ENCODE measurements at places on chromosomes 13 and 19. TPM values are rescaled to one million over a fixed set of nuclear protein-coding genes. Genes with fewer than 3 reads are reported as not detected.

DNA sequence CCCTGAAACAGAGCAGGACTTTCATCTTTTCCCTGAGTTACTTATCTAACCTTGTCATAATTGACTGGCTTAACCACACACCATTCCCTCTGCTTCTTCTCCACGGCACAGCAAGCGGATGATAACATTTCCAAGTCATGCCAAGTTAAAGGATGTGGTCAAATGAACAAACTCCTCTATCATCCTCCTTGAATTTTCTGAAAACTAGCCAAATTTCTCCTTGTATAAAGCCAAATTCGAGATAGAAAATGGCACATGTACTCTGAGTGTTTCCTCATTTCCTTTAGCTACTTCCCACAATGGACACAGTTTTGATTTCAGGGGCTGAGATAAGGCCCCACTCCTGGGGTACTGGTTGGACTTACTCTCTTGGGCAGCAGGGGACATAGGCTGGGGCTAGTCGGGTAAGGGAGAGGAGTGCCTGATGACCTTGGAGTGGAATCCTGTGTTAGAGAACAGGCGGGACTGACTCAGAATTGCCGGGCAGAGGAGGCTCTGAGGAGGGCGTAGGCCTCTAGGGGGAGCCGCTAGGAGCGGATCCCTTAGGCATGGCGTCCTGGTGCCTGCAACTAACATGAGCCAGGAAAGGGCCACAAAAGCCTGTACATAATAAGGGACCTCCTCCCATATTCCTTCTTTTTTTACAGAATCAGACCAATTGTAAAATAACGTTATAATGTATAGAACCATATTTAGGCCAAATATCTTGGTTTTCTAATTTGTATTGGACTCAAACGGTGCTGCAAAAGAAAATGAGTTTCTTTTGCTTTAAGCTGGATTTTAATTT, 20.3 kb upstream of the TMTC4 start:
- no peak overlapping the region for H3K27ac ChIP-seq
- H3K36me3 ChIP-seq = no peaks in the 10 kb centered on the region
- H3K4me3 ChIP-seq = no peak overlapping the region
- H3K4me1 ChIP-seq = no peaks in the 10 kb centered on the region

DNA sequence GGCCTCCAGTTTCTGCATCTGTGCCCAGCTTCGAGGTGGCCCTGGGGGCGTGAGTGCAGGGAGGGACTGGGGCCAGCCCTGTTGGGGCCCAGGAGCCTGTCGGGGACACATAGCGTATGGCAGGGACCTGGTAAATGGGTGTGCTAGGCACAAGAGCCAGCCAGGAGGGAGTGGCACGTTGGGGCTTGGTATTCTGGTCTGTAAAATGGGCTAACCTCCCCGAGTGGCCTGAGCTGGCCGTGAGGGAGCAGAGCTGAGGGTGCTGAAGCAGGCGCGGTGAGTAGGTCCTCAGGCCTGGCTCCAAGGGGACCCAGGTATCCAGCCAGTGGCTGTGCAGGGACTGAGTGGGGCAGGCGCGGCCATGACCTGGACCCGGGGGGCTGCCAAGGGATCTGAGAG, 4.3 kb downstream of the PTOV1 start:
- H3K36me3 ChIP-seq = peaks cover 6% of the 10 kb centered on the region
- H3K27me3 ChIP-seq = no peaks in the 10 kb centered on the region
- peaks cover 21% of the 10 kb centered on the region for H3K4me1 ChIP-seq

DNA sequence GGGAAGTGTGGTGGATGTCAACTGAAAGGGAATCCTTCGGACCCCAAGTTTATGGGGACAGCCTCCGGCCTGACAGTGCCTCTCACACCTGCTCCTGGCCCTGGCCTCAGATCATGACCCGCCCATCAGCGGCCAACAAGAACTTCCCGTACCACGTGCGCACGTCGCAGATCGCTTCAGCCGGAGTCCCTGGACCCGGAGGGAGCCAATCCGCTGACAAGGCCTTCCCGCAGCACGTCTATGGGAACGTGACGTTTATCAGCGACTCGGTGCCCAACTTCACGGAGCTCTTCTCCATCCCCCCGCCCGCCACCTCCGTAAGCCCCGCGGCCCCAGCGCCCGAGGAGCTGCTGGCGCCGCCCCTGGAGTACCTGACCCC, 2.0 kb upstream of the MEGF8 start:
- H3K4me3 ChIP-seq = peak overlapping the region; percentile 38
- H3K27ac ChIP-seq = no peak overlapping the region
- H3K4me1 ChIP-seq = peaks cover 19% of the 10 kb centered on the region
- DNase-seq = no peak
- no peaks in the 10 kb centered on the region for H3K36me3 ChIP-seq
- peaks cover 13% of the 10 kb centered on the region for H3K27me3 ChIP-seq

DNA sequence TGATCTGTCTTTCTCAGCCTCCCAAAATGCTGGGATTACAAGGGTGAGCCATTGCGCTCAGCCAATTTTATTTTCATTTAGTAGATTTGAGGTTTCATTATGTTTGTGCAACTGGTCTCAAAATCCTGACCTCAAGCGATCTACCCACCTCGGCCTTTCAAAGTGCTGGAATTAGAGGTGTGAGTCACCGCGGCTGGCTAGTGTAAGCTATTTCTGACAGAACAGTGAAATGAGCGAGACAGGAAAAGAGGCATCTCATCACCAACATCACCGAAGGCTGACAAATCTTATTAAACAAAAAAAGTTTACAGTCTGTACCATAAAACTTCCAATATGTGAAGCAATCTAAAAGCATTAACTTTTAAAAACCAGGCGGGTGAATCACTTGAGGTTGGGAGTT, 12.2 kb upstream of the ZNF888 start:
- peaks cover 58% of the 10 kb centered on the region for H3K36me3 ChIP-seq
- H3K4me3 ChIP-seq = no peak overlapping the region
- no peak overlapping the region for H3K27ac ChIP-seq
- no peaks in the 10 kb centered on the region for H3K27me3 ChIP-seq

- H3K27me3 ChIP-seq = no peaks in the 10 kb centered on the region
- H3K4me1 ChIP-seq = peaks cover 43% of the 10 kb centered on the region
- peak overlapping the region; percentile 84 for H3K27ac ChIP-seq
- DNase-seq = no peak
Measured at GRCh38 chr13:27619093-27619727, 1.1 kb downstream of the LNX2 start.

DNA sequence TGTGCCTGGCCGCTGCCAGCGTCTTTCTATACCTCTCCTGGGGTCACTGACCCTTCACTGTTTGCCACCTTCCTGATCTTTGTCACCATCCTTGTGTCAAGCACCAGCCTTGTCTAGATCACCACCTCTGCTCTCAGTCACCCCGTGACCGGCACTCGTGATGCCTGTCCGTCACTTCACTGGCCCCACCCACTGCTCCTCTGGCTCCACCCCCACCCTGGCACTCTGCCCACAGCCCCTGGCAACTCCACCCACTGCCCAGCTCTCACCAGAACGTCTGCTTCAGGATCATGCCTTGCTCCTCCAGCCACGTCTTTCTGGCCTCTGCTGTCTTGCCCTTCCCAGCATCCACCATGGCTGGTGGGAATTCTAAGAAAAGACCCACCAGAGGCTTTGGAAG, 24.8 kb upstream of the PLA2G4C start:
- no peaks in the 10 kb centered on the region for H3K27me3 ChIP-seq
- DNase-seq = peak; percentile 42
- no peak overlapping the region for H3K4me3 ChIP-seq
- peaks cover 36% of the 10 kb centered on the region for H3K36me3 ChIP-seq

FBXO27 gene
- total RNA-seq = 2.3 TPM

METTL21C gene
- total RNA-seq = not detected
